ENCODE measurements at places on chromosomes 7 and 10. TPM values are rescaled to one million over a fixed set of nuclear protein-coding genes. Genes with fewer than 3 reads are reported as not detected.

DNA sequence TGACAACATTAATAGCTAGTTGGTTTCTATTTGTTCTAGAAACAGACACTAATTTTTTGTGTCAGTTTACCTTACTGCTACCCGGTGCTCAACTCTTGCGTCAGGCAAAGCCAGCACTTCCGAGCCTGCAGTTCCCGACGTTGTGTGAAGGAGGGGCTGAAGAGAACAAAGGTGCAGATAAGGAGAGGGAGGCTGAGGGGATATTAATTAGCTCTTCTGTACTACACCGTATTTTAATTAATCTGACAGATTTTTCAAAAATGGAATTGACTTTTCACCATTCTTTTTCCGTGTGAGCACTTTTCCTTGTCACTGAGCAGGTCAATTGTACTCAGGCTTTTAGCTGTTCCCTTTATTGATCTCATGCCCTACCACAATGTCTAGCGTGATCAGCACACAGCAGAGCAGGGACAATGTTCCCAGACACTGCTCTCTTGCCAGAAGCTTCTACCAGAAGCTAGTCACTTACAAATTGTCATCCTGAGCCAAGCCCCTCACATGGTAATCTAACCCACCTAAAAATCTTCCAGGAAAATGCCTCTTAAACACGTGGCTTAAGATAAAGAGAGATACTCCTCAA is 650.5 kb upstream of the MKI67 start:
- no peak for DNase-seq

Gene GIMAP8
- total RNA-seq: 0.47 TPM

Gene PON3
- not detected for total RNA-seq

GRCh38 chr7:1721047-1721690 is 51.1 kb downstream of the ELFN1 start:
- DNase-seq: no peak

All from B cell (primary cell).